Fibroblast of lung (primary cell): ENCODE measurements at places on chromosomes 2 and 18. TPM values are rescaled to one million over a fixed set of nuclear protein-coding genes. Genes with fewer than 3 reads are reported as not detected.
A peak's percentile ranks its signal among the peaks of the same experiment; 100 is the strongest.

The RGPD4 gene
- under 0.01 TPM in 1 of 2 replicates, not detected in the other for total RNA-seq

DNA sequence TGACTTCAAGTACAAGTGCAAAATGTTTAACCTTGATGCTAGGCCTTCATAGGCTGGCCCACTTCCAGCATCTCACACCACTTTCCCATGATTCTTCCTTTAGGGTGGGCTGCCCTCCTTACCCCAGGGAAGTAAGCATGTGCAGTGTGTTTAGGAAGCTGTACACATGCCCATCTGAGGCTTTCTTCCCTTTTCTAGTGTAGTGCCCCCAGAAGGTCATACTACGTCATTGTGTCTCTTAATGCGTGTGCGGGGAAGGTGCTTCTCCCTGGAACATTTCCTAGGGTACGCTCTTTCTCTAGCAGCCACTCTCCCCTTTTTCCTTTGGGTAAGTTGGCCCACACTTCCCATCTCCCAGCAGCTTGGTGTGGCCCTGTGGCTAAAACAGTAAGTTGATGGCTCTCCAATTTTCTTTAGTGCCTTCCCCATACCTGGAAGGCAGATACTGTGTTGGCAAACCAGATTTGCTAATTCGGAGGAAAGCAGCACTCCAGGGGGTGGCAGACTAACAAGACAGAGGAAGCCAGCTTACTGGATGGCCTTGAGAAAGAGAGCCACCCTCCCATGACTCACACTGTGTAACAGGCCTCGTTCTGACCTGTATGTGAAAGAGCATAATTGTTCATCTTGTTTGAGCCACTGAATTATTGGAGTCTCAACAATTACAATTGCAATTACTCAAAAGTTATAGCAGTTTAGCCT is 1.1 kb upstream of the SULT6B1 start:
- peak; percentile 87 for DNase-seq

- no peak for DNase-seq
Measured at GRCh38 chr2:176502619-176503018, 233.4 kb downstream of the MTX2 start.

DNA sequence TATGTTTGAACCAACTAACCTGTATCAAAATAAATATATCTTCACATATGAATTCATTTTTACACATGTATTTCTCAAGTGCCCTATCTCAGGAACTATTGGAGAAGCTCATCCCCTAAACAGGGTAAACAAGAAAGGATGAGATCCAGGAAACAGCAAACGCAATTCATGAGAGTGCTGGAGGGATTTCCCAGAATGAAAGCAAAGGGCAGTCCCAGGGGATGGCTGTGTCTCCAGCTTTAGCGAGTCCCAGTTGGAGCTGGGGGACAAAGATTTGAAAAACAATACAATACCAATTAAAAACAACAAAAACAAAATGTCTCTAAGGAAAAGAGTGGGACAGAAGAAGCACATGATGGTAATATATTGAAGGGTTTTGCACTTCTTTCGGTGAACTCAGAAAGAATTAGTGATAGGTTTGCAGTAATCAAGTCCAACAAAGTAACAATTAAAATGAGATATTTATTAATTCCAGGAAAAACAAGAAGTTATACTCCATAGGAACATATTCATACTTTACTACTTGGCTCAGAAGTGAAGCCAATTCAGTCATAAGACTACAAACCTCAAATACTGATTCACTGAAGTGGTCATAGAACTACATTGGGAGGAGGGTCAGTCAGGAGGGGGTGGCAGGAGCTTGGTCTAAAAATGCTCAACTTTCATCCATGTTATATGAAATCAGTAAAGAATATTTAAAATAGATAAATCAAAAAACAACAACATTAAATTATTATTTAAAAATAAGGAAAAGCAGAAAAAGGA is 73.1 kb upstream of the PDE1A start:
- DNase-seq: no peak

GRCh38 chr18:44735096-44735495 is 54.4 kb downstream of the SETBP1 start:
- DNase-seq: no peak

- DNase-seq: no peak
Measured at GRCh38 chr18:70429847-70430500, 141.1 kb downstream of the SOCS6 start.

DNA sequence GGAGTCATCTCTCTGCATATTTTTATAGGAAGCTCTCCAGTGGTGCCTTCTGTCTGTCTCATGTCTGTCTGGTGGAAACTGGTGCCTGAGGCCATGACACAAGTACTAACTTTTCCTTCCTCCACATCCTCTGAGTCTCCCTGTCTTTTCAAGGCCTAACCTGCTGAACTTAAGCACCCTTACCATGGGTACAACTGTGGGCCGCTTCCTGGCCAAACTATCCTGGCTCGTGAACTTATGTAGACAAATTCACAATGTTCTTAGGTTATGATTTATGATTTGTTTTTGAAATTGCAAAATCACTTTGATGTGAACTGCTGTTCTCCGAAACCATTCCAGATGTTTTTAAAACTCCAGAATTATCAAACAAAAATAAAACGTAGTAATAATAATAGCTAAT is 804.5 kb upstream of the POU3F3 start:
- DNase-seq: no peak
